ENCODE measurements at places on chromosomes 2 and 18. TPM values are rescaled to one million over a fixed set of nuclear protein-coding genes. Genes with fewer than 3 reads are reported as not detected.

The PROM2 gene
- total RNA-seq, result 0.25 TPM

The NMUR1 gene
- total RNA-seq, result not detected

The RNMT gene
- total RNA-seq, result 34.6 TPM

The GAREM1 gene
- 2.4 TPM for total RNA-seq

The GATA6 gene
- total RNA-seq, result 15.2 TPM

The SLC5A7 gene
- total RNA-seq, result not detected

The LOXL3 gene
- total RNA-seq, result 28.0 TPM

The SLC66A3 gene
- 23.5 TPM for total RNA-seq

The KCNK3 gene
- 0.44 TPM for total RNA-seq

The SLC16A14 gene
- 2.2 TPM for total RNA-seq

The C2orf80 gene
- not detected for total RNA-seq

The REG3A gene
- not detected for total RNA-seq

The TSPYL6 gene
- total RNA-seq, result not detected

The DSEL gene
- 69.8 TPM for total RNA-seq

The LYPD1 gene
- 0.22 TPM for total RNA-seq

The RIT2 gene
- not detected for total RNA-seq

The PRKAG3 gene
- not detected for total RNA-seq

The RMC1 gene
- 37.8 TPM for total RNA-seq

The VWA3B gene
- total RNA-seq, result not detected

The EPB41L3 gene
- 8.7 TPM for total RNA-seq

The ZNF519 gene
- 6.4 TPM for total RNA-seq

The NT5C1B gene
- total RNA-seq, result 0.33 TPM

The FTCDNL1 gene
- 4.1 TPM for total RNA-seq

The CCDC74A gene
- 11.9 TPM for total RNA-seq

The IL1F10 gene
- total RNA-seq, result not detected

The SPC25 gene
- total RNA-seq, result 2.6 TPM

The MGAT4A gene
- 0.87 TPM for total RNA-seq

The MYCN gene
- total RNA-seq, result not detected

The LONRF2 gene
- 7.6 TPM for total RNA-seq

The TEX44 gene
- not detected for total RNA-seq

The TMEM37 gene
- total RNA-seq, result not detected

The ANKRD29 gene
- 2.3 TPM for total RNA-seq

The RAB6C gene
- under 0.01 TPM for total RNA-seq

The ZNF385B gene
- total RNA-seq, result not detected

The CYTIP gene
- total RNA-seq, result not detected

The ATP6V1C2 gene
- under 0.01 TPM for total RNA-seq

The COLEC12 gene
- total RNA-seq, result 13.2 TPM

The PLGLB1 gene
- total RNA-seq, result 0.22 TPM

The OTOS gene
- total RNA-seq, result not detected

The MERTK gene
- 0.37 TPM for total RNA-seq

The FBXO11 gene
- 57.6 TPM for total RNA-seq

The GPR155 gene
- 3.5 TPM for total RNA-seq

The SEH1L gene
- 62.1 TPM for total RNA-seq

The RTP5 gene
- total RNA-seq, result not detected

The TMEM150A gene
- total RNA-seq, result 3.1 TPM

The CPS1 gene
- 21.2 TPM for total RNA-seq

The MEIS1 gene
- total RNA-seq, result 131 TPM

The CAPN14 gene
- 0.12 TPM for total RNA-seq

Data from uterine smooth muscle cell (primary cell).